ENCODE measurements at places on chromosomes 1 and 21.

DNA sequence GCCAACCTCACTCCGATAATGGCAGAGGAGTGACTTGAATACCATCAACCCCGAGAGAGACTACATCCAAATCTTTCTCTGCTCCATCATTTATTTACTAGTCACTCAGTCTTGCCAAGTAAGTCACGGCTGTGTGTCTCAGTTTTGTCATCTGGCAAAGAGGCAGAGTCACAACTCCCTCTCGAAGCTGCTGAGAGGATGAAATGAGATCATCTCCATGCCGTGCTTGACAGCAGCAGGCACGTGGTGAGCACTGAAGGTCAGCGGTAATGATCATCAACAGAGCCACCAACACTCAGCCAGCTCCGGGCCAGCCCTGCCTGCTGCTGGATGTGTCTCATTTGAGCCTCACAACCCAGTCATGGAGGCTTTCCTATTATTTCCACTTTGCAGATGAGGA lies 19.9 kb downstream of the ALDH4A1 start:
- no peak for DNase-seq

DNA sequence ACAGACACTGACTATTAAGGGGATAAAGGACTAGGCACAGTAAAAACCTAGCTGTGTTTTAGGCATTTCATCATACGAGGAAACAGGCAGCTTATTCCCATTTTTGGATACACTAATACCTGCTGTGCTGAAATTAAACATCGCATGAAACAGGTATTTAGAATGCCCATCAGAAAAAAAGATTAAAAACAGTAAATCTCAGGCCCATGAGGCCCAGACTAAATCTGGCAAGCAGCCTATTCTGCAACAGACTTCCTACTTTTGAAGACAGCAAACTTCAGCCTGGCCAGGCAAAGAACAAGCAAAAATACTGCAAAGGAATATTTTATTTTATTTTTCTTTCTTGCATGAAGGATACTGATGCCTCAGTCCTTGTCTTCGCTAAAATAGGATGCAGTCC lies 240.2 kb downstream of the LMO4 start:
- DNase-seq, result no peak

- DNase-seq, result no peak
These were observed 31.1 kb upstream of the SLC45A3 start for GRCh38 chr1:205711105-205712048.

GRCh38 chr21:33767236-33767635 lies 124.9 kb downstream of the ITSN1 start:
- DNase-seq, result no peak
